ENCODE measurements at places on chromosomes 1 and 21. TPM values are rescaled to one million over a fixed set of nuclear protein-coding genes. Genes with fewer than 3 reads are reported as not detected.

GRCh38 chr1:30856260-30856790 is 52.2 kb downstream of the SDC3 start:
- no peak for DNase-seq
- no peak overlapping the region for H3K4me3 ChIP-seq
- no peaks in the 10 kb centered on the region for H3K27me3 ChIP-seq
- H3K27ac ChIP-seq, result no peak overlapping the region
- no peaks in the 10 kb centered on the region for H3K36me3 ChIP-seq
- no peaks in the 10 kb centered on the region for H3K4me1 ChIP-seq

- H3K36me3 ChIP-seq, result no peaks in the 10 kb centered on the region
- H3K4me1 ChIP-seq, result no peaks in the 10 kb centered on the region
- no peaks in the 10 kb centered on the region for H3K27me3 ChIP-seq
- DNase-seq, result no peak
These were observed at the start of gene NTMT2 for GRCh38 chr1:170145770-170146676. Gene NTMT2 (plus strand): TSS chr1:170145959. CDS start chr1:170146108, 149 bp downstream.

GRCh38 chr1:209388358-209388757 is 195.2 kb upstream of the CAMK1G start:
- H3K27me3 ChIP-seq, result no peaks in the 10 kb centered on the region
- peak overlapping the region; percentile 81 for H3K27ac ChIP-seq
- H3K4me3 ChIP-seq, result no peak overlapping the region
- no peak for DNase-seq

DNA sequence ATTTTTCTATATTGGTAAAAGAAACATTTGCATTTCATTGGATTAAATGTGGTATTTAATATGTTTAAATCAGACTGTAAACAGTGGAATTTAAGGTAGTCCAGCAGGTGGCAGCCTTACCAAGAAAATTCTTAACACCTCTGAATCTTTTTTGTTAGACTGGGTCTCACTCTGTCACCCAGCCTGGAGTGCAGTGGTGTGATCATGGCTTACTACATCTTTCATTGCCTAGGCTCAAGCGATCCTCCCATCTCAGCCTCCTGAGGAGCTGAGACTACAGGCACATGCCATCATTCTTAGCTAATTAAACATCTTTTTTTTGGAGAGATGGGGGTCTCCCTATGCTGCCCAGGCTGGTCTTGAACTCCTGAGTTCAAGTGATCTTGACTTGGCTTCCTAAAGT is 98.8 kb downstream of the RABGAP1L start:
- no peaks in the 10 kb centered on the region for H3K27me3 ChIP-seq
- H3K4me3 ChIP-seq, result no peak overlapping the region
- DNase-seq, result peak; percentile 61
- H3K36me3 ChIP-seq, result no peaks in the 10 kb centered on the region
- H3K4me1 ChIP-seq, result no peaks in the 10 kb centered on the region
- H3K27ac ChIP-seq, result no peak overlapping the region

DNA sequence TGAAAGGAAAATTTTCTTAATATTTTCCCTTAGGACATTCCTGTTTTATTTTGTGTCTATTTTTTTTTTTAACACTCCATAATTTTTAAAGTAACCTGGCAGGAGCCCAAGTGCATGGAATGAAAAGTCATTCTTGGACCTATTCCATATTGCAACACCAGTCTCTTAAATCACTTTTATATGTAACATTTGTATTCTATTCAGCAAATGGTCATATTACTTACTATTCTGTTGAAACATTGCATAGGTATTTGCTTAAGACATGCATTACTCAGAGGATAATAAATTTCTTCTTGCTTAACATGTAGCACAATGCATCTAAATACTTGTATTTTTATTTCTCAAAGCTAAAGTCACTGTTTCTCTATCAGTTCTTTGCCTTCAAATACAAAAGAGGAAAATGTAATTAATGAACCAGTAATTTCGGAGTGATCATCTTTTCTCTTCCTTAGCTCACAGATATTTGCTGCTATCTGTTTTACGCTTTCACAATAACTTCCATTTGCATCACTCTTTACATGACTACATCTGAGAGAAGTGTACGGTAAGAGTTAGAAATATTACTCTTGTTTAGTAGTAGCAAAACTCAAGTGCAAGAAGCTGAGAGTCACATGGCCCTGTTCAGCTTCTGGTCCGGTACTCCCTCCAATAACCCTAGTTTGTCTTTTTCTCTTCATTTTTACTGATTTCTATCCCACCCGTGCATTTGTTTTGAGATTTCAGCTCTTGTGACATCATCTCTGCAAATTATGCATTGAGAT is 394.8 kb downstream of the USP25 start:
- no peaks in the 10 kb centered on the region for H3K27me3 ChIP-seq
- peaks cover 18% of the 10 kb centered on the region for H3K4me1 ChIP-seq
- H3K4me3 ChIP-seq, result peak overlapping the region; percentile 3
- H3K36me3 ChIP-seq, result no peaks in the 10 kb centered on the region

AGT gene
- total RNA-seq, result not detected

GRCh38 chr1:58997060-58997411 is 213.2 kb upstream of the JUN start:
- no peaks in the 10 kb centered on the region for H3K27me3 ChIP-seq
- no peaks in the 10 kb centered on the region for H3K36me3 ChIP-seq
- no peak overlapping the region for H3K4me3 ChIP-seq
- no peaks in the 10 kb centered on the region for H3K4me1 ChIP-seq
- no peak overlapping the region for H3K27ac ChIP-seq
- DNase-seq, result no peak

Data from PC-3 (cell line).